ENCODE measurements at places on chromosomes 1 and 21.

DNA sequence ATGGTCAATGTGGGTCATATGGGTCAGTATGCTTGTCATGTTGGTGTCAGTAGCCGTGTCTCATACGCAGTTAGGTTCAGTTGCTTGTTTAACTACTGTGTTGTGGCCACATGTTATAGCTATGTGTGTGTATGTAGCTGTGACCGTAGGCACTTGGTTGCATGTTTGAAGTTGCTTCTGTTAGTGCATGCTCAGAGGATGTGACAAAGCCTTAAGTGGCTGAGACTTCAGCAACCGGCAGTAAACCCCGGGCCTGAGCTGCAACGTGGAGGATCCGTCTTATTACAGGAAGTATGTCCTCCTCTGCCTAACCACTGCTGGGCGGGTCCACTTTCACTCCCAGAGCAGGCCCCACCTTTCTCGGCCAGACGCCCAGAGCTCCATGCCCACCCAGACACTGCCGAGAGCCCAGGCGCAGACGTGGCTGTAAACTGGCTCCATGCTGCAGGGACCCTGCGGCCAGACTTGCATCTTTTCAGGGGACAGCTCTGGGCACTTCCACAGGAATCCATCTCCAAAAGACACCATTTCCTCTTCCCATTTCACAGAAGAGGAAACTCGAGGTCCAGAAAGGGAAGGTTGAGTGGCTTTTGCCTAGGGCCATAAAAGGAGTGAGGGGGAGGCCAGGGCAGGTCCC lies 2.2 kb downstream of the TCEA3 start:
- DNase-seq: peak; percentile 42

- peak; percentile 39 for DNase-seq
These were observed 1.5 kb downstream of the PLK3 start for GRCh38 chr1:44801491-44802305.

DNA sequence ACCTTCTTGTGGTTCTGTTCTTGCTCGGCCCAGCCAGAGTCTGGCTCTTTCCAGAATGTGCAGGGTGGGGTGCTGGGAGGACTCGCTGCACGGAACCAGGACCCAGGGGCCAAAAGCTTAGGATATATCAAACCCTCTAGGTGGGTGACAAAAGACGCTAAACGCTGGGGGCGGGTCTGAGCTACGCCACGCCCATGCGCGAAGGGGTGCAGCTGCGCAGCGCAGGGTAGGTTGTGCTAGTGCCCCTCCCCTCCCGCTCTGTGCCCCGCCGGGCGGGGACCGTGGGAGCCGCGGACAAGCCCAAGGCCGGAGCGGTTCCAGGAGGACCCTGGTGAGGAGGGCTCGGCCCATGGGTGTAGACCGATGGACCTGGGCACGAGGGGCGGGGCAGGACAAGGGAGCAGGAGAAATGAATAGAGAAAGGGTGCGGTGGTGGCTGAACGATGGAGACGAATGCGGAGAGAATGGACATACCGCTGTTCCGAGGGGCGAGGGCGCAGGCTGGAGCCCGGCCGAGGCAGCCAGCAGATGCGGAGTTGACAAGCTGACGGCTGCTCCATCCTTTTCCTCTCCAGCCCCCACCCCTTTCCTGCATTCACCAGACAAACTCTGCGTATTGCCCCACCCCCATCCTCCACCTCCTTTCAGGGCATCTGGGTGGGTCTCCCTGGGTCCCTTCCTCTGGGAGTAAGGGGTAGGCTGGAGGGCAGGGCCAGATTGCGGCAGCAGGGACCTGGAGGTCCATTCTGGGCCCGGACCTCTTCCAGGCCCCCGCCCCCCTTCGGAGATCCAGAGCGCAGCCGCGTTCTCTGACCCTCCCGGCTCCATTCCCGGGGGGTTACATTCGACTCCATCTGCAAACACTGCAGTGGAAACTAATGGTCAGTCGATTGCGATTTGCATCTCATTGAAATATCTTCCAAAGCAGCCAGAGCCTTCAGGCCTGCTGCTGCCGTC lies at the start of gene RUSC1:
RUSC1 (plus strand) TSS at position 234 of the 957 bp plus-strand sequence. CDS start 880 bp downstream, outside the sequence.
- DNase-seq: peak; percentile 82

DNA sequence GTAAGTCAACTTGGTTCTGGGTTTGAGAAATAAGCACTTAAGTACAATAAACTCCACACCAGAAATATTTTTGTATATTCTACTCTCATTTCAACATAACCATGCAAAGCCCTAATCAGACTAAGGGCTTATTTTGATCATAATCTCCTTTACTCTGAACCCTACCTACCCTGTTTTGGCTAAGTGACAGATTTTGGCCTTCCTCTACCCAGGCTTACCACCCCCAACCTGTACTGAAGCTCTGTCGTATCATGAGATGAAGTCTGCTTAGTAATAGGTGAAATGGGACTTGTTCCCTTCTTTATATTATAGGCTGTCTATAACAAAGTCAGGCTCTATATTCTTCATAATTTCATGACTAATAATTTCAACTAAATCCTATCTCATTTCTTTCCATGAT lies 135.5 kb downstream of the RERE start:
- no peak for DNase-seq

GRCh38 chr1:24416666-24417391 lies 1.2 kb downstream of the NIPAL3 start:
- peak; percentile 58 for DNase-seq

DNA sequence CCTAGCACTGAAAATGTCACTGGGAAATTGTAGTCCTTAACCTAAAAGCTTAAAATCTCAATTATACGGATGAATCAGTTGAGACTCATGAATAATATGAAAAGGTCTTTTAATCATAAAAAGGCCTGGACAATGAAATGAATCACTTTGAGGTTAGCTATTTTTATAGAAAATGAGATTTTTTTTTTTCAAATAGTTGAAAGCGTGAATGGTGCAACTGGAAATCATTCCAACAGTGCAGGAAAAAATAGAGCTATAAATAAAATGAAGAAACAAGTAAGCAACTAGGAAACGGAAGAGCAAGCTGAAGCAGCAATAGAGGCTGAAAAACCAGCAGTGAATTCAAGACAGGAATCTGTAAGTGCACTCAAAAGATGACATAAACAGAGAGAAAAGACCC lies 142.9 kb downstream of the BACH1 start:
- no peak for DNase-seq

GRCh38 chr21:23695443-23695842 lies 1911.8 kb downstream of the MRPL39 start:
- DNase-seq: no peak

GRCh38 chr1:99018313-99018712 lies 13.7 kb upstream of the PLPPR5 start:
- DNase-seq: no peak

GRCh38 chr1:171585715-171586114 lies 36.3 kb upstream of the MYOCOS start:
- DNase-seq: no peak

DNA sequence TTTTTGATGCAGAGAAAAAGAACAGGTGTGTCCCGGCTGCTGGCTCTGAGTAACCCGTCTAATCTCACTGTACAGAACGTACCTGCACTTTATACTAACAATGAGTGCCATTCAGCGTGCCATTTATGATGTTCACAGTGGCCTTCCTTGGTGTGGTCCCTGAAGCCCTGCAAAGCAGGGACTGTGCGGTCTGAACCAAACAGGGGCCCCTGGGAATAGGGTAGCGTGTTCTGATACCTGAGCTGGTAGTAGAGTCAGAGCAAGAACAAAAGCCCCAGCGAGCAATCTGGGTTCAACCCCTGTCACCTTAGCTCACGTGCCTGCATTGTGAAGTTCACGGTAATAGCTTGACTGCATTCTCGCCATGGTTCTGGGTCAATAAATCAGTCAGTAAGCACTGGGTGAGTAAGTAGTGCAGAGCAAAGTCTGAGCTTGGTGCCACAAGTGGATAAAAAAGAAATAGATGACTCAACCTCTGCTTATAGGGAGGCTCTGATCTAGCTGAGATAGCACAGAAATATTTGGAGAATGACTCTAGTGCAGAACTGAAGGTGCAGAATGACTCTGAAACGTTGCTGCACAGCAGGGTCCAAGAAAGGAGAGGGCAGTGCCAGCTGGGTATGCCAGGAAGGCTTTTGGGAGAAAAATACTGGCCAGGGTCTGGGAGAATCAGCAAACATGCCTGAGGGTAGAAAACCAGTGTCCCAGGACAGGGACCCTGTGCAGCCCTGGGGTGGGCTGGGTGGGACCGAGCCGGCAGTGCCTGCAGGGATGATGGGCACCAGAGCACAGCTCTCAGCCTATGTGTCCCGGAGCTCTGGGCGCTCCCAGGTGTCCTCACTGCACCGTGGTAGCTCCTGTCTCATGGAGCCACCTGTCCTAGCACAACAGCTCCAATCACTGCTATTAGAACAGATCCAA lies 125.9 kb downstream of the RHOU start:
- DNase-seq: no peak

- DNase-seq: no peak
These were observed 5.7 kb downstream of the SLC19A1 start for GRCh38 chr21:45536301-45537081.

DNA sequence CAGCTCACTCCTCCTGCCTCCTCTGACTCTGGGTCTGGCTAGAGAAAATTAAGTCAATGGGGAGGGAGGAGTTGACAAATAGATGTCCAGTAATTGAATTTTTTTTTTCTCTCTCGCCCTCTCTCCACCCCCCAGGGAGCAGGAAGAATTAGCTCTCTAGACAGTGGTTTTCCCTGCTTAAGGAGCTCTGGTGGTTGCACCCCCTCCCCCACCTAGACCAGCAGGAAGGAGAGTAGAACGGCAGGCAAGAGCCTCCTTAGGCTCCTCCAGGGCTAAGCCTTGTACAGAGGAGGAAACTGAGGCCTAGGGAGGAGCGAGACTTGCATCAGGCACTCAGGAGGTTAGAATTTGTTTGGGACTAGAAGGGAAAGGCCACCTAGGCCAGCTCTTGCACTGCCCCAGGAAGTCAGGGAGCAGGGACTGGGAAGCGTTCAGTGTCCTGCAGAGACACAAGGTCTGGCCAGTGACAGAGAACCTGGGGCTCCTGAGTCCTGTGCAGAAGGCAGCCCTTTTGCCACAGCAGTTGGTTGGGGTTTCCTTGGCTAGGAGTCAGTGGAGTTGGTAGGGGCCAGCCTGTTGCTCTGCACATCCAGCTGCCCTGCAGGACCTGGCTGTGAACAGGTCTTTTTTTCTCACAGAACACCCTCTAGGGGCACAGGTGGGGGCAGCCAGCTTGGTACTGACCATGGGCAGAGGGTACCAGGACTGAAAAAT lies 49.5 kb upstream of the ACOT11 start:
- no peak for DNase-seq

GRCh38 chr1:76289692-76290091 lies 215.1 kb downstream of the ST6GALNAC3 start:
- no peak for DNase-seq

- no peak for DNase-seq
These were observed 10.9 kb upstream of the HIPK1 start for GRCh38 chr1:113918243-113918642.

DNA sequence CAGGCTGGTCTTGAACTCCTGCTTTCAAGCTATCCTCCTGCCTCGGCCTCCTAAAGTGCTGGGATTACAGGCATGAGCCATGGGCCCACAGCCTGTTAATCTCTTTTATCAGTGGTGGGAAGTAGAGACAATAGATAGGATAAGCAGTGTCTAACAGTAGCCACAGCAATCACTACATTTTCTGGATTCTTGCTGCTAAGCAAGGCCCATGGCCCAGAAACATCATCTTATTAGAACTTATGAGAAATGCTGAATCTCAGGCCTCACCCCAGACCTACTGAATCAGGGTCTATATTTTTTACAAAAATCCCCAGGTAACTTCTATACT lies 29.7 kb downstream of the IGFN1 start:
- no peak for DNase-seq

- DNase-seq: no peak
These were observed 80.5 kb downstream of the HSF2BP start for GRCh38 chr21:43578677-43579303.

DNA sequence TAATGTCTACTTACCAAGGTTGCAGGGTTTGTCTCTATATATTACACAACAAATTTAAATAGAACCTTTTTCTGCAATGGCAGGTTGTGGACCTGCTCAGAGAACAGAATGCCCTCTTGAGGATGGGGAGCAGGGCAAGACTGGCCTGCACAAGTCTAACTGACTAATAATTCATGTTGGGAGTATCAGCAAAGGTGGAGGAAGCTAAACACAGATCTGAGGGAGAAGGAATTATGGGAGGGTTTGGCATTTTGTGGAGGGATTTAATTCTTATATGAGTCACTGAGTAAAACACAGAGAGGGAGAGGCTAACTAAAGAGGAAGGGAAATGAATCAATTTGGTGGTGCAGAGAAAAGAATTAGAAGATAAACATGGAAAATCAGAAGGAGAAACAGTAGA lies 40.0 kb downstream of the CLDN17 start:
- no peak for DNase-seq

DNA sequence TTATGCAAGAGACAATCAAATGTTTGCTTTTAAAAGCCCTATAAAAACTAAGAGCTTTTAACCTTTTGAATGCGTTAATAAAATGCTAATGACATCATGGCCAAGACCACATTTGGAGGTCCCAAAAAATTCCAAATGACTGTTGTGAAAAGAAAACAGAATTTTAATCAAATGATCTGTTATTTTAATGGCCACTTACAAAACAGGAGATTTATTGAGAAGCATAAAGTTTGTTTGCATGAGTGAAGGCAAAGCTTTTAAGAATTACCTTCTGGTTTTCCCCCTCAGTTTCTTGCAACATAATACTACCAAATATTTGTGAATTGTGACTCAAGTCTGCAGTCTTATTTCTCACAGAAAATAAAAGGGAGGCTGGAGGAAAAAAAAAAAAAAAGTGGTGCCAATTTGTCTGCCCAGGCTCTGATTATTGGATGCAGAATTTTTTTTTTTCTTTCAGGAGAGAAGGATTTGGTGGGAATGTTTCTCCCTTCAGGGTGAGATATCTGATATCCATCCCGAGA lies 60.7 kb downstream of the GORAB start:
- no peak for DNase-seq

GRCh38 chr21:45386336-45386727 lies 18.6 kb upstream of the COL18A1 start:
- DNase-seq: no peak

- DNase-seq: no peak
These were observed 43.9 kb downstream of the GALNT2 start for GRCh38 chr1:230110971-230111370.

DNA sequence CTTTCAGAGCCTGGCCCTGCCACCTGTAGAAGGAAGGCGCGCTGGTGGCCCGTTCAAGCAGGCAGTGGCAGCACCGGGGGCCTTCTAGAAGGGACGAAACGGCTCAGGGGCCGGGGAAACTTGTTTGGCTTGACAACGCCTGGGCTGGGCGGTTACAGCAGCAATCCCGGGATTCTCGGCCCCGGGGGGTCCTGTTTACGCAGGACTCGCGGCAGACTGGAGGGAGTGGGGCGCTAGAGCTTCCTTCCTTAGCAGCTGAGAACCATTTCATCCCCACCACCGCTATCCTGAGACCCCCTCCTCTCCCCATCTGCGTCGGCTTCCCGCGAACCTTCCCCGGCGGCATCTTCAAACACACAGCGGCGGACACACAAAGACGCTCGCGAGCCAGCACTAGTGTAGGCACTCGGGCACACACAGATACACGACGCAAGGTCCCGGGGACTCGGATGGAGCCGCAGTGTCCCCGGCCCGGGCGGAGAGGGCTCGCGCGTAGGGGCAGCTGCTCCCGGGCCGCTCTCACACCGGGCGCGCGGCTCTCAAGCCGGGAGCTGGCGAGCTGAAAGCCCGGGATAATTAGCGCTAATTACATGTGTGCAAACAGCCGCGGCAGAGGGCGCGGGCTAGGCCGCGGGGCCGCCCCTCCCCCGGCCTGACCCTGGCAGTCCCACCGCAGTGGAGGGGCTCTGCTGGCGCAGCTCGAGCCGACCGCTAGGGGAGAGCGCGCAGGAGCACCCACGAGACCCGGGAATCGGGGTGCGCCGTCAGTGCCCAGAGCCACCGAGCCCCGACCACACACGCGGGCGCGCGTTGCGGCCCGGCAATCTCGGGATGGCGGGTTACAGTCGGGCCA lies 271.4 kb downstream of the FOXD2 start:
- DNase-seq: peak; percentile 20

GRCh38 chr1:151047925-151048644 lies 534 bp downstream of the C1orf56 start:
- peak; percentile 67 for DNase-seq
